HS-5 (cell line): ENCODE measurements at places on chromosomes 4 and X.

DNA sequence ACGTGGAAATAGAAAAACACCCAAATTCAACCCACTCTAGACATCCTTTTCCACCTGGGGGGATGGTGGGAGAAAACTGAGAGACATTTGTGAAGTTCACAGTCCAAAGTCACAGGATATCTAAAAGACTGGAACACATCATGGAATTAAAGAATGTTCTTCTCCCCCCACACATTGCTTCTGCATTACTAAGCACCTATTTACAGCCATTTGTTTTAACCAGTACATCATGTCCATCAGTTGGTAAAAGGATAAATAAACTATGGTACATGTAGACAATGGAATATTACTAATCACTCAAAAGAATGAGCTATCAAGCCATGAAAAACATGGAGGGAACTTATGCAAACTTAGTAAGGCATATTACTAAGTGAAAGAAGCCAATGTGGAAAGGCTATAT lies 185.5 kb upstream of the ANXA10 start:
- DNase-seq = no peak

DNA sequence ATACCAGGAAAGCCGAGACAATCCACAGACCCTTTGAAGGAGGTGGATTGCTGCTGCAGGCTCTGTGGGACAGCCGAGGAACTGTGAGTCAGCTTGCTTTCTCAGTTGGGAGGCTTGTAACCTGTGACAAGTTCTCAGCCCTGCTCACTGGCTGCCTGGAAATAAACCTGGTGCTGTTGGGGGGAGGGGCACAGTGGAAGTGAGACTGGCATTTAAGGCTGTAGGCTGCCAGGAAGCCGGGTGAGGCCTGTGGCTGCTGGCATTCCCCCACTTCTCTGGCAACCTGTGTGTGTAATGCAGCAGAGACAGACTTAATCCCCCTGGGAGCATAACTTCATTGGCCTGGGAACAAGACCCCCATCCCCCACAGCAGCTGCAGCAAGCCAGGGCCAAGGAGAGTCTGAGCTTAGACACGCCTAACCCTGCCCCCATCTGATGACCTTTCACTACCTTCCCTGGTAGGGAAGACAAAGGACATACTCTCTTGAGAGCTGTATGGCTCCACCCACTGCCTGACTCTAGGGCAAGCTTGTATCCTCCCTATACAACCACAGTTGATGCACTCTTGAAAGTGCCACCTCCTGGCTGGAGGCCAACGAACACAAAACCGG lies 64.1 kb downstream of the ALPK1 start:
- DNase-seq = no peak

DNA sequence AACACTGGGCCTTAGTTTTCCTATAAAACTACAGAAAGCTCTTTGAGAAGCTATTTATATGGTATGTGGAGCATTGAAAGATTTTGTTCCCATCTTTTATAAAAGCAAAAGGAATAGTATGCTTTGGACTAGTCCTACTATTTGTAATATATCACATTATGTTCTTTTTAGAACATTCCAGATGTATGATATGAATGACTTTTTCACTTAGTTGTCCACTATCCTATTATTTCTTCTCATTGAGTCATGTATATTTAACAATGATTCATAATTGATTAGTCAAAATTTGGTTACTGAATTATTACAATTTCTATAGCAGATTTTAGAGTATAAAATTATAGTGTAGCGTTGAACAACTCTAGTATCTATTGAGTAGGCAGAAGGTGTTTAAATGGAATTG lies 34.2 kb downstream of the RASSF6 start:
- no peak for DNase-seq

- DNase-seq = no peak
Observed at GRCh38 chrX:101550751-101551379, 518 bp downstream of the ARMCX1 start.

- no peak for DNase-seq
Observed at GRCh38 chr4:139553751-139554641, 2.0 kb downstream of the SETD7 start.

- DNase-seq = no peak
Observed at GRCh38 chrX:120271218-120271617, 20.6 kb downstream of the ZBTB33 start.

DNA sequence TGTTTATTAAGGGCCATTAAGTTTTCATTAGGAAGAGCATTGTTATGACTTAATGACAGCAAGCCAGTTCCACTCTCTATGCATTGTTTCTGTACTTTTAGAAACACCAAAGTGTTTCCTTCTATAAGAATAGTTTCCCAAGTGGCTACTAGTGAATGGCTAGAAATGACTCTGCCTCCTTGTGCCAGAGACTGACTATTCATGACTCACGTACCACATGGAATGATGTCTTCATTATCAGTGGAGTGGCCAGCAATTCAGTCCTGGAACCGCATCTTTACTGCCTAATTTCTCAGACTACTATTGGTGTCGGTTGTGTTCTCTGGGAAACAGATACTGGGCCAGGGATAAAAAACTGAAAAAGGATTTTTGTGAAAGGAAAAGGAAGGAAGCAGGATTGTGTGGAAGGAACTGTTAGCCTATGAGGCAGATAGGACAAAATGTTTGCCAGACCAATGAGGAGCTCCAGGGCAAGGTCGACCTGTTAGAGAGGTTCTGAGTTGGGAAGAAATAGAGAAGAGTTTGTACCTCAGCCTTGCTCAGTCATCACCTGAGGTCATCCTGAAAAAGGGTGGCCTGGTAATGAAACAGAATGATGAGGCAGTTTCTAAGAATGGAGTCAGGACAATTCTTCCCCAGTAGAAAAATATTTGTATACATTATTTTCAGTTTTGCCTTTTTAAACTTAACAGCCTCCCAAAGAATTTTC lies 218.6 kb downstream of the SPCS3 start:
- peak; percentile 79 for DNase-seq

DNA sequence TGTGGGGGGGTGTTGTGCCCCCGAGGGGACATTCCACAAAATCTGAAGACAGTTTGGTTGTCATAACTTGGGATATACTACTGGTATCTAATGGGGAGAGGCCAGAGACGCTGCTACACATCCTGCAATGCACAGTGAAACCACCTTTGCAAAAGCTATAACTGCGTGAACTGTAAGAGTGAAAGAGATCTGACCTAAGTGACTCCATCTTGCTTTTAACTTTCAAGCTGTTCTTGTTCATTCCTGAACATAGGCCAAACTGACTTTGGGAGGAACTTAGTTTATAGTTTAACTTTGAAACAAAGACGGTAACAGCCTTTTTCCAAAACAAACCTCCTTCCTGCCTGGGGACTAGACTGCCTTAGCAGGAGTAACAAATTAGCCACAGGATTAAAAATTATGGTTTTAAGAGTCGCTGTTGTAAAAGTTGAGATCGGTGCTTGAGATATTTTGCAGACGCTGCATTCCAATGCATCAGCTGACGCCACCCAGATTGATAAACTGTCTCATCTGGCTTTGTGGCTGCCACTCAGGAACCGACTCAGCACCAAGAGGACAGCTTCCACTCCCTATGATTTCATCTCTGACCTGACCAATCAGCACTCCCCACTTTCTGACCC lies 70.9 kb downstream of the ATXN3L start:
- no peak for DNase-seq

- DNase-seq = peak; percentile 10
Observed at GRCh38 chr4:181476508-181476890, 766.7 kb upstream of the TENM3 start.

GRCh38 chr4:79603681-79604080 lies 195.7 kb upstream of the GK2 start:
- DNase-seq = no peak

GRCh38 chr4:130336585-130337217 lies 1240.7 kb downstream of the C4orf33 start:
- DNase-seq = no peak

GRCh38 chr4:146132445-146132844 lies 43.1 kb upstream of the LSM6 start:
- DNase-seq = no peak

DNA sequence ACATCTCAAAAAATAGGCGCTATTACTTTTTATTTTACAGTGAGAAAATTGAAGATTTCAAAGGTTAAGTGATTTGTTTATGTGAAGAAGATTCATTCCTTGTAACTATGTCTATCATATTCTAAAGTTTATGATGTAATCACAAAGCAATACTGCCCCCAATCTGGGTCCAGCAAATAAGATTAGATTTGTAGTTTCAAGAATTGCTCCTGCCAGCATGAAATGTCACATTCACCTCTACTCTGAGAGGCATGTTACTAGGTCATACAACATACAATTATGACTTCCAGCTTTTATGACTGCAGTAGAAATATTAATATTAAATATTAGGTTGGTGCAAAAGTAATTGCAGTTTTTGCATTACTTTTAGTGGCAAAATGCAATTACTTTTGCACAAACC lies 976.2 kb downstream of the FSTL5 start:
- DNase-seq = no peak

GRCh38 chrX:124272370-124272982 lies 60.0 kb upstream of the TEX13D start:
- DNase-seq = no peak

DNA sequence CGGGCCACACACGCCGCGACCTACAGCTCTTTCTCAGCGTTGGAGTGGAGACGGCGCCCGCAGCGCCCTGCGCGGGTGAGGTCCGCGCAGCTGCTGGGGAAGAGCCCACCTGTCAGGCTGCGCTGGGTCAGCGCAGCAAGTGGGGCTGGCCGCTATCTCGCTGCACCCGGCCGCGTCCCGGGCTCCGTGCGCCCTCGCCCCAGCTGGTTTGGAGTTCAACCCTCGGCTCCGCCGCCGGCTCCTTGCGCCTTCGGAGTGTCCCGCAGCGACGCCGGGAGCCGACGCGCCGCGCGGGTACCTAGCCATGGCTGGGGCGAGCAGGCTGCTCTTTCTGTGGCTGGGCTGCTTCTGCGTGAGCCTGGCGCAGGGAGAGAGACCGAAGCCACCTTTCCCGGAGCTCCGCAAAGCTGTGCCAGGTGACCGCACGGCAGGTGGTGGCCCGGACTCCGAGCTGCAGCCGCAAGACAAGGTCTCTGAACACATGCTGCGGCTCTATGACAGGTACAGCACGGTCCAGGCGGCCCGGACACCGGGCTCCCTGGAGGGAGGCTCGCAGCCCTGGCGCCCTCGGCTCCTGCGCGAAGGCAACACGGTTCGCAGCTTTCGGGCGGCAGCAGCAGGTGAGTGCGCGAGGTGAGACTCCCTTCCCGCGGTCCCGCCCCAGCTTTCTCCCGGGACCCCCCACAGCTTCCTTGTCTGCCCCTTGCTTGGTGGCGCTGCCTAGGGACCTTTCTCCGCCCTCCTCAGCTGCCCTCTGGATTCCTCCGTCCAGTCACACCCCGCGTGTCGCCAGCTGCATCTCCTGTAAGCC lies 678 bp downstream of the BMP3 start:
- no peak for DNase-seq

DNA sequence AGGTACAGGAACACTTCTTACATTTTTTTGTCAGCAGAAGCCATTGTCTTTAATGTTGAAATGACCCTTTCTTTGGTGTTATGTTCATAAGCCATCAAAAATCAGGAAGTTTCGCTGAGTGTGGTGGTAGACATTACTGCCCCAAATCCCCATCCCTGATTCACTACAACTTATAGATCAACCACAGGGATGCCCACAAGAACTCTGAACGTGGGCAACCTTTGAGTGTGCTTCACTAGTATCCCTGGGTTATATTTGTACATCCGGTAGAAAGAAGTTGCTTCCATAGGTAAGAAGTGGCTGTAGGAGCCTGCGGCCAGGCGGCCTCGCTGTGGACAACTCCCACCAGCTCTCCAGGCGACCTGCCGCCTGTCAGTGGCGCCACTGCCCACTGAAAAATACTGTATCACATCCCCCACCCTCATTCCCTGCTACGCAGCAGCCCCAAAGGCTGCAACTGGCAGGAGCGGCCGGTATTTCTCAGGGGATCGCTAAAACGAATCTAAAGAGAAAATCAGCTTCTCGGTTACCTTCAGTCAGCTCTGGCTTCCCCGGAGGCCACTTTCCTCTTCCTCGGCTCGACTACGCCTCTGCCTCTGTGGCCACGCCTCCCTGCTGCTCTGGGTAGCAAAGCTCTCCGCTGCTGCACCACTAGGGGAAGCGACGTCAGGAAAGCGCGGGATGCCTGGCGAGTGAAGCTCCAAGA lies 13.9 kb upstream of the ETDC start:
- no peak for DNase-seq

DNA sequence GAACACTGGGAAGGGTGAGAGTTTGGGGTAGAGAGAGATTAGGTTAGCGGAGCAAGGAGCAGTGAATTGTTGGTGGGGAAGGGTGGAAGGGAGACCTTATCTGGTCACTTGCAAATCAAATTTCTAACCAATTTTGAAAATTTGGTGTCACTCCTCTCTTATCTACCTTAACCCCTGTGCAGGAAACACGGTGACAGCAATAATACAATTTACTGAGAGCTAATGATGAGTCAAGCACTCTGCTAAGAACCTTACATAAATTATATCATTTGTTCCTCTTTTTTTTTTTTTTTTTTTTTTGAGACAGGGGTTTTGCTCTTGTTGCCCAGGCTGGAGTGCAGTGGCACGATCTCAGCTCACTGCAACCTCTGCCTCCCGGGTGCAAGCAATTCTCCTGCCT lies 116.4 kb downstream of the C4orf51 start:
- no peak for DNase-seq

- DNase-seq = peak; percentile 40
Observed at GRCh38 chrX:144681501-144681900, 565.8 kb upstream of the SPANXN1 start.

- no peak for DNase-seq
Observed at GRCh38 chrX:130144509-130144908, 21.1 kb downstream of the AIFM1 start.

GRCh38 chr4:176492646-176493302 lies 173.0 kb downstream of the SPCS3 start:
- no peak for DNase-seq

- DNase-seq = no peak
Observed at GRCh38 chrX:150648296-150648940, 44.8 kb upstream of the MTMR1 start.

DNA sequence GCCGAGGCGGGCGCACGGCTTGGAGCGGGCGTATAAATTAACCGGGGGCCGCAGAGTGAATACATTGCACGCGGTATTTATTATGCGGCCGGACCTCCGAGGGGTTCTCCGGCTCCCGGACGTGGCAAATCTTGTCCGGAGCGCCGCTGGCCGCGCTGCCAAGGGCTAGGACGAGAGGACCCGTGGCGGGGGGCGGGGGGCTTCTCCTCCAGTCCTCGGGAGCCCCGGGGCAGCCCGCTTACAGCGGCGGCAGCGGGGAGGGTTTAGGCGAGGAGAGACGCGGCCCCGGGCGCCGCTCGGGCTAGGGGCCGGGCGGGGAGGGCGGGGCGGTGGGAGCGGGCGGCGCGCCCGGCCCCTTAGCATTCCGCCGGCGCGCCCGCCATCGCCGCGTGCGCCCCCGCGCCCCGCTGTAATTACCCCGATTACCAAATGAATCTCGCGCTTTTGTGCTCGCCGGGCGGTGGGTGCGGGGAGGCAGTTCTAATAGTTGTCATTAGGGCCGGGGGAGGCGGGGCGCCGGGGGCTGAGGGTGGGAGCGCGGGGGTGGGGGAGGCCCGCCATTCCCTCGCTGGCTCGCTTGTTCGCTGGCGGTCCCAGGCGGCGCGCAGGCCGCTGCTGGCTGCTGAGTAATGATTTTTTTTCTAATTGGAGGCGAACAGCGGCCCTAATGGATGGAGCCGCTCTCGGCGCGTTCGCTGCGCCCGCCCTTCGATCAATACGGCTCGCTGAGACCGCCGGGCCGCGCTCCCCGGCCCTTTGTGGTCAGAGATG lies 276.6 kb downstream of the BCOR start:
- no peak for DNase-seq

- DNase-seq = no peak
Observed at GRCh38 chrX:153372949-153373348, 28.2 kb downstream of the PNMA6E start.

GRCh38 chr4:160848901-160849760 lies 1314.7 kb downstream of the FSTL5 start:
- DNase-seq = no peak

- DNase-seq = no peak
Observed at GRCh38 chrX:131649741-131650140, 105.9 kb downstream of the OR13H1 start.
